Trophoblast cell (in vitro differentiated cells and primary cell): ENCODE measurements at places on chromosomes 6 and 20.

DNA sequence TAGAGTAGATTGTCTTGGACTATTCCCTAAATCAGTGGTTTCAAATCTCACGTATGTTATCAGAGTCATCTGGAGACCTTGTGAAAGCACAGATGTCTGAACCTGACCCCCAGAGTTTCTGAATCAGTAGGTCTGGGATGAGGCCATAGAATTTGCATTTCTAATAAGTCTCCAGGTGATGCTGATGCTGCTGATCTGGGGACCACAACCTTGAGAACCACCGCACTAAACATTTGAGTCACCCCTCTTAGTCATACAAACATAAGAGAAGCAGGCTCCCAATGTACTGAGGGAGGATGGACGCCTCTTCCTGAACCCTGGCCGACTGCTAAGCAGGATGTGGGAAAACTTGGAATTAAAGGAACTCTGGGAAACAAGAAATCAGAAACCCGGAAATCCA, 187.8 kb upstream of the PRDM1 start:
- no peak for DNase-seq

GRCh38 chr6:126625019-126625418, 285.1 kb downstream of the CENPW start:
- DNase-seq = no peak

DNA sequence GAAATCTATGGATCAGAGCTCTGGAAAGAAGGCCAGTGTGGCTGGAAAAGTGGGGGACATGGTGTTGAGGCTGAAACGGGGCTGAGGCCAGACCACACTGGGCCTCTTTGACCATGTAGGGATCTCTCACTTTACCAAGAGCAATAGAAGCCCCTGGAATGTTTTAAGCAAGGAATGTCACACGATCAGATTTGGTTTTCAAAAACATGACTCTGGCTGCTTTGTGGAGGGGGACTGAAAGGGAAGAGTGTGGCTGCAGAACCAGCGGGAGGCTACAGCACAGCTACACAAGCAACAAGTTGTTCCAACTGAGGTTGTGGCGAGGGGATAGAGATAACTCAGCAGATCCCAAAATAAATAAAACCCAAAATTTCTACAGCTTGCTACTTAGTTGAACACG, 346.0 kb downstream of the NRN1 start:
- no peak for DNase-seq

- no peak for DNase-seq
These were observed 2.8 kb upstream of the ASF1A start for GRCh38 chr6:118890997-118891790.

- DNase-seq = peak; percentile 31
These were observed 24.0 kb downstream of the MTFR2 start for GRCh38 chr6:136226027-136226673.

GRCh38 chr20:46705378-46705729, 4.1 kb upstream of the SLC2A10 start:
- no peak for DNase-seq

DNA sequence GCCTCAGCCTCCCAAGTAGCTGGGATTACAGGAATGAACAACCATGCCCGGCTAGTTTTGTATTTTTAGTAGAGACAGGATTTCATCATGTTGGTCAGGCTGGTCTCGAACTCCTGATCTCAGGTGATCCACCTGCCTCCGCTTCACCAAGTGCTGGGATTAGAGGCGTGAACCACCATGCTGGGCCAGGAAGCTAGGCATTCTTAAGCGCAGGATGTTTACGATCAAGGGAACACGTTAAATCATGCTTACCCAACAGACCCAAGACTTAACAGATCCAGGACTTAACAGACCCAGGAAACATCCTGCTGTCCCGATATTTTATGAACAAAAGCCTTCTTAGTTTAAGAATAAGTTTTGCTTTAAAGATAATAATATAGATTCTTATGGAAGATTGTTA, 9.1 kb downstream of the PTGIS start:
- DNase-seq = no peak

DNA sequence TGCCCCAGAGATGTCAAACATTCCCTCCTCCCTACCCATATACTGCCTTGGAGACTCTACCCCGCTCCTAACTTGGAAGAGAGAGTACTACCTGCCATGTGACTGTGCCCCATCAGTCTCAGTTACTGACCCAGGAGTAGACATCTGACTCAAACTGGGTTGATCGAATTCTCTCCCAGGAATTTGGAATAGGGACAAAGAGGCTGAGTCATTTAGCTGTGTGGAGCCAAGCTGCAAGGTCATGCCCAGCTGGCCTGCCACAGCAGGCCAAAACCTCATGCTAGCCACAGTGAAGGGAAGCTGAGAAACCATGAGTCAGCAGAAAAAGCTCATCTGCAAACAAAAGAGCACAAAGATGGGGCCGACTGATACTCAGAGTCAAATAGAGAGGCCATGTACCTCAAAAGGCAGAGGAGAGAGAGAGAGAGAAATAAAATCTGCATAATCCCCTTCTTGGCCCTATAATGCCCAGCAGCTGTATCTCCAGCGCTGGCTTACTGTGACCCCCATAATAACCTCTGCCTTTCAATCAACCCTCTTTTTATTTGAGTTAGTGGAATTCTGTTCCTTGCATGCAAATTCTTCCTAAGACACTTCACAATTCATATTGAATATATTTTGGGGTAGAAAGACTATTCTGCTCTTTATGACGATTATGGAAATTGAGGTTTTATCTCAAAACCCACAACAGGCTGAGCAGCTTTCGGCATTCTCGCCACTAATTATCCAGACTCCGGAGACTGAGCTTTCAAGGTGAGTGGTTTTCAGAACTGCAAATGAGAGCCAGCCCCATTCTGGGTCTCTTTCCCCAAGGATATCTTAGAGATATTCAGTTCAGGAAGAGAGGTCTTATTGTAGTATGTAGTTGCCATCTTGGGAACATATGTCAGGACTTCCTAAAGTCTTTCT, 21.4 kb upstream of the AKIRIN2 start:
- DNase-seq = peak; percentile 46

GRCh38 chr20:54221996-54222890, 14.4 kb downstream of the PFDN4 start:
- DNase-seq = no peak

GRCh38 chr6:113137426-113137825, 719.7 kb upstream of the MARCKS start:
- DNase-seq = no peak
